ENCODE measurements at places on chromosomes 1 and 21.

DNA sequence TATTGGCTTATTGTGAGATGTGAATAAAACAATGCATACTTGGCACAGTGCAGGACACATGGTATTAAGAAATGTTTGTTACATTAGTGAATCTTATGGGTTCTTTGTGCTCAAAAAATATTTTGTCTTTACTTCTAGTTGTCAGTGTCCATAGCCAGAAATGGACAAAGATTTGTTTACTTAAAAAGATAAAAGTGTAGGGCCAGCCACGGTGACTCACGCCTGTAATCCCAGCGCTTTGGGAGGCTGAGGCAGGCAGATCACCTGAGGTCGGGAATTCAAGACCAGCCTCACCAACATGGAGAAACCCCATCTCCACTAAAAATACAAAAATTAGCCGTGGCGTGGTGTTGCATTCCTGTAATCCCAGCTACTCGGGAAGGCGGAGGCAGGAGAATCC is 654.6 kb upstream of the NEGR1 start:
- DNase-seq: no peak

- no peak for DNase-seq
These were observed 392.3 kb upstream of the ADAMTS5 start for GRCh38 chr21:27359141-27359540.

GRCh38 chr21:25735646-25736597 is 1.1 kb downstream of the GABPA start:
- peak; percentile 81 for DNase-seq

- no peak for DNase-seq
These were observed 7.3 kb downstream of the EDEM3 start for GRCh38 chr1:184747089-184747955.

DNA sequence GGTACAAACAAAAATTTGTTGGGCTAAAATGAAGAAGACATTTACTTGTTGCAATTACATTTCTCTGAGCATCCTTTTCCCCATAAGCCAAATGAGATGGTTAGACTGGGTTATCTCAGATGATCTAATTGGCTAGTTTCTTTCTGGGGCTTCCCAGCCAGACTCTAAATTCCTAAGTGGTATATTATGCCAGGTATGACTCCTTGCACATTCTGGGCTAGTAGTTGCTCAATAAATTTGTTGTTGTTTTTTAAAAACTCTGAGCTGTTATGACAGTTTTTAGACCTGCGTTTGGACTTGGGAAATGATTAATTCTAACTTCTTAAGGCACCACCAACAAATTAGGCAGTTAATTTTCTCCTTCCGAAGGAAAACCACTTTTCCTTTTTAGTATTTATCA is 66.1 kb downstream of the UCK2 start:
- DNase-seq: no peak

Data from stimulated activated naive CD8-positive, alpha-beta T cell treated with anti-CD3 and anti-CD28 coated beads, Interleukin-15, Interleukin-2, amounts not matched to agents 100 U/mL and 50 U/mL, for 24 hours (primary cell).